ENCODE measurements at places on chromosomes 7 and 10.
A peak's percentile ranks its signal among the peaks of the same experiment; 100 is the strongest.

DNA sequence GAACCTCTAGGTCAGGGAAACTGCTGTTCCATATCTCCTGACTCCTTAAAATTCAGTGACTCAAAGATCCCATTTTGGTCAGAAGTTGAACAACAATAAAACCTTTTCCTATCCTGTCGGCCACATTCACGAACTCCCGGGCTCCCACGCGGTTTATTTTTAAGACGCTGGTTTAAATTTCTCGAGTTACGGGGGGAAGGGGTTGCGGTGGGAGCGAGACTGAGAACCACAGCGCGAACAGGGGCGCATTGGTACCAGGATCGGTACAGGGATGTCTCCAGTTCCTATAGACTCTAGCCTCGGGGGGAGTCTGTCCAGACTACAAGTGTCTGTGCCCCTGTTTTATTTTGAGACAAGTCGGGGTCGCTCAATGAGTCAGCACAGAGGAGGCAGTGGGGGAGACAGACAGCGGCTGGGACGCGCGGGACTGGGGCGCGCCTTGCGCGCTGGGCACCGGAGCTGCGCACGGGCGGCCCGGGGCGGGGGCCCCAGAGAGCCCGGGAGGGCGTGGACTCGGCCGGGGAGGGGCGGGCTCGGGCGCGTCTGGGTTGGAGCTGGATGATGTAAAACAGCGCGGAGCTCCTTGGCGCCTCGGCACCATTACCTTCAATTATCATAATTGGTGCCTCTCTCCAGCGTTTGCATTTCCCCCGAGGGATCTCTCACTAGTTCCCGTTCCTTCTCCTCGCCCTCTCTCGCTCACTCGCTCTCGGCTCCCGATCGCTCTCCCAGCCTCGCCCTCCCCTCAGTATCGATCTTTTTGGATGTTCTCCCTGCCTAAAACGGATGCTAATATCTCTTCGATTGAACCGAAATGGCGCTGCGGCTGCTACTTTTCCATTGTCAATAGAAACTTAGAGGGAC lies 8.7 kb upstream of the BAMBI start:
- DNase-seq, result peak; percentile 92

GRCh38 chr7:75982306-75983064 lies 11.9 kb downstream of the TMEM120A start:
- DNase-seq, result no peak

GRCh38 chr10:133260895-133261725 lies 15.6 kb downstream of the ADAM8 start:
- DNase-seq, result no peak

GRCh38 chr10:132387764-132388210 lies 9.2 kb upstream of the PWWP2B start:
- no peak for DNase-seq

DNA sequence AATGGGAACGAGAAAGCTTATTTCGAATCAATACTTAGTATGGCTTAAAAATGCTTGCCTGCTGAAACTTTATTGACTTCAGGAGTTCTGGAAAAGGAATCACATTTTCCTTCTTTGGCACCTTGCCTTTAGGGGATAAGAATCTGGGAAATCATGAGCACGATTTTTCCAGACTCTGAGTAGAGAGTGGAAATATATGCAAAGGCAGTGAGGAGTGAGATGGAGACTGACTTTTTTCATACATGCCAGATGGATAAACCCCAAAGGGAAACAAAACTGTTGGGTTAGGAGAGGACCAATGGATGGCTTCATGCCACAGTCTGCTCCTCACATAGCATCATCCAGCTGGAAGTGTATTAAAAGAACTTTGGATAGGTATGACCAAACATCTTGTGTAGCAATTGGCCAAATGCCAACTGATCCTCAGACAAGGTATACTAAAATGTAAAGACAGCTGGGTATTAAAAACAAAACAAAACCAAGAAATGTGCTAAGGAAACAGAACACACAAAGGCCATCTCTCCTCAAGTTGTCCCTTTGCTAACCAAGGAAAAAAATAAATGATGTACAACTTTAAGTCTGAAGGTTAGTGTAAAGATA lies 1.7 kb downstream of the COL28A1 start:
- DNase-seq, result no peak
